ENCODE measurements at places on chromosomes 3 and 15. TPM values are rescaled to one million over a fixed set of nuclear protein-coding genes. Genes with fewer than 3 reads are reported as not detected.

The SEMA3G gene
- 38.3 TPM for total RNA-seq

The CDHR4 gene
- 1.6 TPM for total RNA-seq

The DALRD3 gene
- total RNA-seq, result 18.7 TPM

The PLA1A gene
- 0.76 TPM for total RNA-seq

The LDHAL6B gene
- not detected for total RNA-seq

The SEMA3B gene
- total RNA-seq, result 390 TPM

The TMEM39A gene
- 48.2 TPM for total RNA-seq

The CHL1 gene
- total RNA-seq, result 252 TPM

The CLDN1 gene
- 130 TPM for total RNA-seq

The PPP1R14D gene
- not detected for total RNA-seq

The PFKFB4 gene
- total RNA-seq, result 7.9 TPM

The ITIH1 gene
- total RNA-seq, result not detected

The SLC22A14 gene
- 0.13 TPM for total RNA-seq

The GOLGA6L9 gene
- 3.2 TPM for total RNA-seq

The GABRB3 gene
- total RNA-seq, result 4.5 TPM

The SERINC4 gene
- 0.31 TPM for total RNA-seq

The GP9 gene
- 0.53 TPM for total RNA-seq

The TM4SF18 gene
- total RNA-seq, result 11.8 TPM

The GCHFR gene
- total RNA-seq, result 9.8 TPM

The CILP gene
- 37.9 TPM for total RNA-seq

The GPR160 gene
- 5.4 TPM for total RNA-seq

The C3orf20 gene
- 0.18 TPM for total RNA-seq

The TRH gene
- not detected for total RNA-seq

The FGF12 gene
- total RNA-seq, result 3.2 TPM

The PLSCR2 gene
- 0.71 TPM for total RNA-seq

The SLC6A1 gene
- total RNA-seq, result 10.9 TPM

The P2RY1 gene
- 8.6 TPM for total RNA-seq

The ECE2 gene
- total RNA-seq, result not detected

The KBTBD12 gene
- total RNA-seq, result 1.1 TPM

The TOP2B gene
- total RNA-seq, result 125 TPM

The STAC gene
- total RNA-seq, result 4.4 TPM

The LRRC49 gene
- 11.5 TPM for total RNA-seq

The ARL14 gene
- not detected for total RNA-seq

The RCN2 gene
- 38.3 TPM for total RNA-seq

The SGO1 gene
- 0.31 TPM for total RNA-seq

The NFKBIZ gene
- total RNA-seq, result 91.6 TPM

The SETD5 gene
- 162 TPM for total RNA-seq

The OGG1 gene
- 31.2 TPM for total RNA-seq

The FBLN2 gene
- 236 TPM for total RNA-seq

The NCEH1 gene
- 10.1 TPM for total RNA-seq

The EOMES gene
- total RNA-seq, result 0.98 TPM

The IL20RB gene
- 15.2 TPM for total RNA-seq

The CKMT1B gene
- total RNA-seq, result not detected

The ASB14 gene
- not detected for total RNA-seq

The CRTAP gene
- total RNA-seq, result 245 TPM

The AADACL2 gene
- not detected for total RNA-seq

The AGBL1 gene
- total RNA-seq, result 0.49 TPM

The MAPKAPK3 gene
- total RNA-seq, result 19.5 TPM

The APH1B gene
- 22.5 TPM for total RNA-seq

The CPA3 gene
- total RNA-seq, result 10.3 TPM

The PIK3R4 gene
- total RNA-seq, result 31.8 TPM

The UBP1 gene
- total RNA-seq, result 46.3 TPM

The NAALADL2 gene
- total RNA-seq, result 36.9 TPM

The NUDT16 gene
- total RNA-seq, result 26.2 TPM

The TNFAIP8L3 gene
- 10.8 TPM for total RNA-seq

The C15orf62 gene
- 0.49 TPM for total RNA-seq

The PLA2G4E gene
- total RNA-seq, result not detected

The WDR76 gene
- total RNA-seq, result 5.1 TPM

Data from sciatic nerve (tissue), 2 donors.